ENCODE measurements at places on chromosomes 1 and 21.
A peak's percentile ranks its signal among the peaks of the same experiment; 100 is the strongest.

DNA sequence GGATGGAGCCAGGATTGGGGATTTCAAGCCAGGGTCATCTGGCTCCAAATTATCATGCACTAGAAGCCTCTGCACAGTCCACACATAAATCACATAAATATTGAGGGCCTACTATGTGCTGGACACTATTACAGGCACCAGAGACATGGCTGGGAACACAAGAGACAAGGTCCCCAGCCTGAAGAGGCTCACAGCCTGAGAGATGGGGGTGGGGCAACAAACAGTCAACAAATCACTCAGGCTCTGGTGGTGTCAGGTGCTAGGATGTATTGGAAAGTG, 41.6 kb upstream of the LAPTM5 start:
- DNase-seq = no peak

- peak; percentile 43 for DNase-seq
Observed at GRCh38 chr1:152461544-152461943, 47.5 kb upstream of the CRNN start.

DNA sequence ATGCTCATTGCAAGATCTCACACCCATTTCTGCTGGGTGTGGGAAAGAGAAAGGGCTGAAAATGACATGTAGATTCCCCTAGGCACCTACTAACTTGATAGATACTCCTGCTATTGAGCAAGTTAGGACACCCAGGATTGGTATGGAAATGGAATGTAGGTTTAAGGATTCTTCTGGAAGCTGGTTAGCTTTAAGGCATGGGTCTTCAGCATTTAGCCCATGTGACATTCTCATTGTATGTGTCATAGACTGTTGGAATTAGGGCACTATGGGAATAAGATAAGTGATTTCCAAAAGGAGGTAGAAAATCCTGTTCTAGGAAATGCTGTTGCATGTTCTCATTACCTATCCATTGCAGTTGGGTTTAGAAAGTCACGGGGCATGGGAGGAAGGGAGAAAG, 76.2 kb downstream of the DISC1 start:
- no peak for DNase-seq

- DNase-seq = no peak
Observed at GRCh38 chr1:202150602-202151001, 6.1 kb upstream of the ARL8A start.

GRCh38 chr21:45255381-45256020, 32.2 kb downstream of the POFUT2 start:
- DNase-seq = no peak

- no peak for DNase-seq
Observed at GRCh38 chr1:47405697-47406096, 10.4 kb upstream of the FOXE3 start.

DNA sequence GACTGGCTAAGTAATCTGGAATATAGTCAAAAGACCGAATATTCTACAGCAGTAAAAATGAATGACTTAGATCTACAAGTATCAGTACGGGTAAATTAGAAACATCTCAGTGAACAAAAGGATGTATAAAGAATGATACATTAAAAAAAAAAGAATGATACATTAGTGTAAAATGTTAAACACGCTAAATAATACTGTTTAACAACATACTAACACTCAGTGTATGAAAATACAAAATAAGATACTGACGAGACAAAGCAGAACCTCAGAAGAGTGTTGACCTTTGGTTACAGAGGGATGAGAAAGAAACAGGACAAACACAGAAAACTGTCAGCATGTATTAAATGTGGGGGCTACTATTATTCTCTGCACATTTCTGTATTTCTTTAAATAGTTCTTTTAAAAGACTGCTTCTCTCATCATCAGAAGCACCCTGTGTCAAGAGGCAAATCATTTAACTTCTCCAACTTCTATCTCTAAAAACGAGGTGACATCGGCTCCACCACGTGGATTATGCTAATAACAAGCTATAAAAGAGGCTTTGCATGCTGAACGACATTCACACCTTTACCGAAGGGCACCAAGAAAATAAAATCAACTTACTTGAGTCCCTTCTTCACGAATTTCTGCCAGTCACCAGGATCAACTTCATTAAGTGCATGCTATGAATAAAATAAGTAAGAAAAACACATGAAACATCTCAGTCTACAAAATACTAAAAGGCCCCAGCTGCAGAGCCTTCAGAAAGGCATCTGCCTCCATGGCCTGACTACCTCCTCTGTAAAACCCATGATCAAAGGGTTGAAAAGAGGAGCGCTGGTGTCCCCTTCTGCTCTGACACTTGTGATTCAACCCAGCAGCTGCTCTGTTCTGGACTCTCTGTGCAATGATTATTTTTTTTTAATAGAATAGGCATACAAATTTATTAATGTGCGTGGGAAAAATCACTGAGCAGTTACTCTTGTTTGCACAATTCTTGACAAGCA, 42.5 kb downstream of the MRAP start:
- no peak for DNase-seq

DNA sequence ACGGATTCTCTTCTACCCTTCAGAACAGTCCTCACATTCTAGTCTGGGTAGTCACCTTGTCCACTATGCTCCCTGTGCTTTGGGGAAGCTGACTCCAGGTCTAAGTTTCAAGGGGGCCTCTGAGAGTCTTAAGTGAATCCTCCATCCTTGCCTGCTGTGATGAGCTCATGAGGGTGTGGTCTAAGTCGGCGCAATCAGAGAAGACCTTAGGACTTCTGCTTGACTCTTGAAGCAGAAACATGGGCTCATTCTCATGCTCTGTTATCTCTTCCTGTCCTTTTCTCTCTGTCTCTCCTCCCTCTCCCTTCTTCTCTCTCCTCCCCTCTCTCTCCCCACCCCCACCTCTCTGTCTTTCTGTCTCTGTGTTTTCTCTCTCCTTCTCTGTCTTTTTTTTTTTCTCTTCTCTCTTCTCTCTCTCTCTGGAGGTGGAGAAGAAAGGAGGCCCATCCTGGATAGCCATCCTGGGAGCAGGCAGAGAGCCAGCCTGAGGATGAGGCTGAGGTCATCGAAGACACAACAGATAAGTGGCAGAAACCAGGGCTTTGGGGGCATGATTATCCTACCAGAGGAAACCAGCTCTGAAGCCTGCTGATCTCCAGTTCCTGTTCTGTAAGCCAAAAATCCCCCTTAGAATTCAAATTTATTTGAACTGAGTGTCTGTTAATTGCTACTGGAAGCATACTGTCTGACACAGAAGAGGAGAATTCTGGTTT, 245.6 kb downstream of the SIPA1L2 start:
- no peak for DNase-seq

DNA sequence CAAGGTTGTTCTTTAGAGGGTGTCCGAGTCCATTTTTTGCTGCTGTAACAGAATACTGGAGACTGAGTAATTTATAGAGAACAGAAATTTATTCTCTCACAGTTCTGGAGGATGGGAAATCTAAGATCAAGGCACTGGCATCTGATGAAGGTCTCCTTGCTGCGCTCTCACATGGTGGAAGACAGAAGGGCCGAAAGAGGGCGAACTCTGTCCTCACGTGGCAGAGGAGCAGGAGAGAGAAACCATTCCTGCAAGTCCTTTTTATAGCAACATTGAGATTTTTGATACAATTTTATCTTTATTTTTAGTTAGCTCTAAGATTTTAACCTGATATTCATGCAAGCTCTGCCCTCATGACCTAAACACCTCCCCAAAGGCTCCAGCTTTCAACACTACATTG, 48.3 kb downstream of the ATG4C start:
- DNase-seq = no peak

GRCh38 chr1:167922611-167923074, 8.7 kb upstream of the ADCY10 start:
- no peak for DNase-seq

DNA sequence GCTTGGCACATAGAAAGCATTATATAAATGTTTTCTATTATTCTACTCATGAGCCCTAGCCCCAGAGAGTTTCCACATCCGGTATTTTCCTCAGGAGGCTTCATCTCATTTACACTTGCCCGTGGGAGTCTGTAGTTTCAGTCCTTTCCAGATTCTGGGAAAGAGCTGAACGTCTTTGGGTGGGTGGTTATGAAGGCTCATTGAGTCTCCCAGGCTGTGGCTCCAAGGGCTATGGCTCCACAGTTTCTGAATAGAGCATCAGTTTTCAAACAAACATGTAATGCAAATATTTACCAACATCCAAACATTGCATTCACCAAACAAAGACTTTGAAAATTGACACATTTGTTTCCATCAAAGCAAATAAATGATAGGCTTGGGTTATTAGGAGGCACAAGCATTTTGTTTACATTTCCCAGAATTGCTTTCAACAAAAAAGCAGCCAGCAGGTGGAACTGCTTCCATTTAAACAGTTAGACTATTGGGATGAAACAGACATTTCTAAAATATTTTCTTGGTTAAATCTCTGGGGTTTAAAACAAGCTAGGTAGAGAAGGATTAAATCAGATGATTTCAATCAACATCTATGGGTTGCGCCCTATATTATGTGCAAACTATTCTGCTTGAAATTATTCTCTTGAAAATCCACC, 1.3 kb upstream of the LEMD1 start:
- no peak for DNase-seq

DNA sequence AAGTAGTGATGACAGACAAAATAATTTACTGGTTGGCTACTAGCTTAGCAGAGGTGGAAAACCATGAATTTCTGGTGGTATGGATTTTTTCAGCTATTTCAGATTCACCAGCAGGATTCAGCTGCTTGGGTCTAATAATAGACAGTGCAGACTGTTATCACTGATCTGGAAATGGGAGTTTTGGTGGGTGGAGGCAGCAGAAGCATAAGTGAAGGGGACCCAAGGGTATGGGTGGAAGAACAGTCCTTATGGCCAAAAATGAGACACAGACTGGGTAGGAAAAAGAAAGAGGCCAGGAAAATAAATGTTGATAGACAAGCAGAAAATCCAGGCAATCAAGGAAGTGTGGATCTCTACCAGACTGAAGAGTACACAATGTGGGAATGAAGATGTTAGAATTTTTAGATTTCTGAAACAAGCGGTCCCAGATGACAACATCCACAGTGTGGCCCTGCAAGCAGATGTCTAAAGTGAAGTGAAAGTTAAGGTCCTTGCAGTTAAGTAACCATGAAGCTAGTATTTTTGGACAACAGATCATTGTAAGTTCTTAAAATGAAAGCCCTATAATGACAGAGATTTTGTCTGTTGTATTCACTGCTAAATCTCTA, 24.7 kb downstream of the LYST start:
- DNase-seq = no peak

Data from T-cell (primary cell).